ENCODE measurements at places on chromosomes 1 and 21. TPM values are rescaled to one million over a fixed set of nuclear protein-coding genes. Genes with fewer than 3 reads are reported as not detected.

DNA sequence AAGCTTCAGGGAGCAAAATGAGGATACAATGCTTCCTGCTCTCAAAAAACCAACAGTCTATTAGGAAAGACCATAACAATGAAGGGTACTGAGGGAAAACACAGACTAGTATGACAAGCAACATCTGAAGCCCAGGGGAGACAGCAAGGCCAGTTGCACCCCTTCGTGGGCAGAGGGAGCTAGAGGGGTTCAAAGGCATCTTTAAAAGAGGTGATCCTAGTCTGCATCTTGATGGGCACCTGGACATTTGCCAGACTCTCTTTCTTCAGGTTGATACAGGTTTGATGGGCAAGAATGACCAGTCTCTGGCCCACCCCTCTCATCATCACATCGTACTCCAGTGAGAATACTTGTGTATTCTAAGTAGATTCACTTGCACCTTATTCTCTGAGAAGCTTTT lies 177.7 kb downstream of the VAV3 start:
- DNase-seq = no peak

DNA sequence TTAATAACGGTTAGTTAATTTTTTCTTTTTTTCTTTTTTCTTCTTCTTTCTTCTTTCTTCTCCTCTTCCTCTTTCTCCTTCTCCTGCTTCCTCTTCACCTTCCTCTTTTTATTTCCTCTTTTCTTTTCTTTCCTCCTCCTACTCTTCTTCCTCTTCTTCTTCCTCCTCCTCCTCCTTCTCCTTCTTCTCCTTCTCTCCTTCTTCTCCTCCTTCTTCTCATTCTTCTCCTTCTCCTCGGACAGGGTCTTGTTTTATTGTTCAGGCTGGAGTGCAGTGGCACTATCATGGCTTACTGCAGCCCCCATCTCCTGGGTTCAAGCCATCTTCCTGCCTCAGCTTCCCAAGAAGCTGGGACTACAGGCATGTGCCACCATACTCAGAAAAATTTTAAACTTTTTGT lies 13.4 kb upstream of the ACBD3 start:
- DNase-seq = no peak

- no peak for DNase-seq
Observed at GRCh38 chr1:10773851-10774614, 22.4 kb downstream of the CASZ1 start.

NHLH1 gene
- 0.38 TPM for total RNA-seq

SH3BGR gene
- 5.8 TPM for total RNA-seq

LAPTM5 gene
- 204 TPM for total RNA-seq

SPATA21 gene
- not detected for total RNA-seq

DNA sequence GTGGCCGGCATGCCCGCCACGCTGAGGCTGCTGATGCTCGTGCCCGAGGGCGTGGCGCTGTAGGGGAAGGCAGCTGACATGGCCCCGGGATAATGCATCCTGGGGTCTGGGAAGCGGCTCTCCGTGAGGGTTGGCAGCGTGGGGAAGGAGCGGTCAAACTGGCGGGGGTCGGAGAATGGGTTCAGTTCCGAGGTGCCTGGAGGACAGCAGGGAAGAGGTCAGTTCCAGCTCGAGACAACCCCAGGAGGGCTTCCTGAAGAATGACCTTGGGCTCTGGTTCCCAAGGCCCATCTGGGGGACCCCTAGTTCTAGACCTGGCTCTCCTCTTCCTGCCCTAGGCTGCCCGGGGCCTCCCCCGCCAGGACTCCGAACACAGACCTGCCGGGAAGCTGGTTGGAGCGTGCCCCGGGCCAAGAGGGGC lies 27.6 kb downstream of the RUNX3 start:
- DNase-seq = no peak

RIMS3 gene
- total RNA-seq = 1.7 TPM

DNA sequence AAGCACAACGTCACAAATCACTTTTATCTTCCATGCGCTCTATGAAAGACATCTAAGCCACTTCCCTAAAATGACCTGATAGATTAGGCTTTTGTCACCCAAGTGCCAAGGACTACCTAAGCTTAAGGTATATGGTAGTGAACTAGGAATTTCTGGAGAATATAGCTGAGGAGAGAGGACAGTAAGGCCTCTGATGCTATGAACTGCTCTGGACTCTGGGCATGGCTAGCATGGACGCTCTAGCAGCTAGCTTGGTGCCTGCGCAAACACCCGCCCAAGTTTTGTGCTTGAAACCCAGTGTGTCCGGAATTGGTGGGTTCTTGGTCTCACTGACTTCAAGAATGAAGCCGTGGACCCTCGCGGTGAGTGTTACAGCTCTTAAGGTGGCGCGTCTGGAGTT lies 42.5 kb downstream of the OR10J5 start:
- no peak for DNase-seq

- DNase-seq = no peak
Observed at GRCh38 chr21:25054689-25055088, 552.6 kb downstream of the MRPL39 start.
